ENCODE measurements at places on chromosomes 2 and 18.

- DNase-seq, result no peak
These were observed 83.8 kb upstream of the SNTG2 start for GRCh38 chr2:866887-867286.

GRCh38 chr2:10278029-10278762 is 24.5 kb upstream of the HPCAL1 start:
- no peak for DNase-seq

- no peak for DNase-seq
These were observed 97.6 kb upstream of the PPP1CB start for GRCh38 chr2:28653892-28654662.

DNA sequence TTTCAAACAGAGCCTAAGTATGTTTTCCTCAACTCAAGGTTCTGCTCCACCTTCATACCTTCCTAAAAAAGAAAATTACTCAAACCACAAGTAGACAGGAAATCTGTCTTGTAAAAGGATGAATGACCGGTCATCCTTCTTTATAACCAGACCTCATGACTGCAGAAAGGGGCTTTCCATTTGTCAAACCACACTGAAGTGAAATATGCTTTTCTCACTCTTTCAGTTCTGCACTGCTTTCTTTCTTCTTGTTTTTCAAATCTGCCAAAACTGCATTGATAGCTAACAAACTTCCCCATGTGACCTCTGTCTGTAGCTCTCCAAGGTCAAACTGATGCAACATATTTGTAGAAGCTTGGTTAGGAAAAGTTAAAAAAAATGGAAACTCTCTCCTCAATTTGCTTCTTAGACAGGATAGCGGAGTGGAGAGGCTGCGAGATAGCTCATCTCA is 308.9 kb upstream of the CCDC68 start:
- no peak for DNase-seq

- DNase-seq, result no peak
These were observed 110.4 kb upstream of the VRK2 start for GRCh38 chr2:57936216-57936615.

DNA sequence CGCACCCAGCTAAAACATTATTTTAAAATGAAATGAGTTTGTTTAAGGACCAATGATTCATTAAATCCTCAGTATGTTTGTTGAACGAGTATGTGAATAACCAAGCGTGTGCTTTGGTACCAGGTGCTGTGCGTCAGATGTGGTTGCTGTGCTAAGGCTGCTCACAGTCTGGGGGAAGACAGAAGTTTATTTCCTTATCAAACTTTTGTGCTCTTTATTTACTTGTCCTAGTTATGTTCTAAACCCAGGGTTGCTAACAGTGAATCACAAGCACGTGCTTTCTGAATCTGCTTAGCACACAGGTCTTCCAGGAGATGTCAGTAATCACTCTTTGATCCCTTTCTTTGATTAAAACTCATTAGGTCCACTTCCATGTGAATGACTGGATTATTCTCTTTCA is 37.0 kb downstream of the RAPGEF4 start:
- no peak for DNase-seq

DNA sequence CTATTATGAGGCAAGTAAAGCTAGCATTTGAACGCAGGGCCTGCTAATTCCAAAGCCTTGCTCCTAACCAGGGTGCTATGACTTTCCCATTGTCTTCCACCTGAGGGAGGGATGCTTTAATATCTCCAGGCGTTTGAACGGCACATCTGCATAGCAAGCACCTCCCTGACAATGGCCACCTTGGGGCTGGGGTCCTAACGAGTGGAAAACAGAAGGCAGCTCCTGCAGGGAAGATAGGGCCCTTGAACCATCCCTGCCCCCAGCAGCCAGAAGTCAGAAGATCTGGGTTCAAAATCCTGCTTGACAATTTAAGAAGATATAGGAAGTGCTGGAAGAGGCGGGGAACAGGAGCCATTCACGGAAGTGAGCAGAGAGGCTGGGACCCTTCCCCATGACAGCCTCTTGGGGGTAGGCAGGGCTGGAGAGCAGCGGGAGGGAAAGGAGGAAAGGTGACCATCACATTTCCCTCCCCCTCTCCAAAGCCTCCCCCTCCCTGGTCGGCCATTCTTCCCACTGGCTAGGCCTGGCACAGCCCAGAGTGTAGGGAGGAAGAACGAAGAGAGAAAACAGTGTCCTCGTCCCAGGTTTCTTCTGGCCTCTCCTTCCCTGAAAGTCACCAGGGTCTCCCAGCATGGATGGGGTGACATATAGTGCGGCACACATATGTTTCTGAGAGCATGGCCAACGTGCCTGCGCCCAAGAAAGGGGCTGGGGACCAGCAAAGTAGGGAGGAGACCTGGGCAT is 73.5 kb downstream of the EMX1 start:
- DNase-seq, result no peak

DNA sequence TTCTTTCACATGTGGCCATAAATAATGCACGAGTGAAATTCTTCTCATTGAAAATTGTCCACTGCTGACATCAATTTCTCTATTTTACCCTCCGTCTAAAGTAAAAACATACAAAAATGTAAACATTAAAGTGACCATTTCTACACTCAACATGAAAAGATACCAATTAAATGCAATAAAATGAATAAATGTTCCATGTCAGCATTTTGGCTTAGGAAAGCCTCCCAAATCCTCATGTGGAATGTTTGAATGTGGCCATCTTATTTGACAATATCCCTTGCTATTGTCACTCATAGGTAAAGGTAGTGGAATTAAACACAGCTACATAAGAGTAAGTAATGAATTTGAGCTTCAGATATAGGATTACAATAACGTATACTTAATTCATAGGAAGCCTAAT is 60.8 kb downstream of the ZNF521 start:
- no peak for DNase-seq

DNA sequence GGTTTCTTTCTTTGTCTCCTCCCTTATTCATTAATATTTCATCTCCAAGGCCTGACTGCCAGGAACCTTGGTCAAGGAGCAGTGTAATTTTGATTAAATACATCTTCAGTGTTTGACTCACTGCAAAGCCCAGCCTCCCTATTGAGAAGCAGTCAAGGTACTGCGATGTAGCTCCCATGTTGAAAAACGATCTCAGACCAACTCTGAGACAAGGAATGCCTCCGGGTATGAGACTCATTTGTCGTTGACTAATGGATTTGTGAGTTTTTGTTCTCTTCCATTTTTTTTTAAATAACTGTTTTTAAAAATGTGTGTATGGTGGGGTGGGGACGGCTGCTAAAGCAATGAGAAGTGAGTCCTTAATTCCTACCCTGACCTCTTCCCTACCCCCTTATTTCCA is 361.6 kb downstream of the SOX11 start:
- DNase-seq, result no peak

- no peak for DNase-seq
These were observed 53.9 kb downstream of the INO80D start for GRCh38 chr2:206031950-206032567.

- DNase-seq, result no peak
These were observed 217.4 kb downstream of the KCNE4 start for GRCh38 chr2:223269386-223269785.

DNA sequence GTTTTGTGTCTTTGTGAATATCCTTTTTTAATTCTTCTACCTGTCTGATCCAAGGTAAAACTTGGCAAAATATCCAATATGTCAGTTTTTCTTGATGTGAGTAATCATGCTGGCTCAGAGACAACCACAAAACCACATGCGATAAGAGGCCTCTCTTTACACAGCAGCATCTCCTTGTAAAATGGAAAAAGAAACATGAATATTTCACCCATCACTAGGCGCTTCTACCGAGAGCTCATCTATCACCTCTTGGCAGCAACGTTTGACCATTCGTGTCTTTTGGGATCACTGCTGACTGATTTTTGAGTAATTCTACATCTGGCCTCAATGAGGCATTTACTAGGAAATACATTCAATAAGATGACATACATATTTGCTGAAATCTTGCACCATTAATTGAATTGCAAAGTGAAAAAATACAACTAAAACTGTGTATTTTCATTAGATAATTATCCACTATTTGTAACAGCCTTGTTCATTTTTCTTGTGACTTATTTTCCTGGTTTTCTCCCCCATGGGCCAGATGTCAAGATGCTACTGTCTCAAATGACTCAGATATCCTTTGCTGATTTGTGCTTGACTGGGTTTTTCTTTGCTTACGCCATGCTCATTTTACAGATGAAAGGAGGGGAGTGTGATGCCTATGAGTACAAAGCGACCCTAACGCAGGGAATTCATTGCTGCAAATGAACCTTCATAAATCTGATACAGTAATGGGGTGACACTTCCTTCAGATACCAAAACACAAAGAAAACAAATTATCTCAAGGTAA is 467.5 kb downstream of the FBXO15 start:
- no peak for DNase-seq

GRCh38 chr2:166376873-166377272 is 1.1 kb upstream of the SCN9A start:
- no peak for DNase-seq

GRCh38 chr2:1884933-1885580 is 140.7 kb upstream of the PXDN start:
- DNase-seq, result no peak

- DNase-seq, result no peak
These were observed 464 bp upstream of the FTCDNL1 start for GRCh38 chr2:199851501-199851810.

All from NCI-H1694 treated with DMSO at 0.1 percent for 48 hours (cell line).